Neural progenitor cell (in vitro differentiated cells): ENCODE measurements at places on chromosomes 11 and 22.

DNA sequence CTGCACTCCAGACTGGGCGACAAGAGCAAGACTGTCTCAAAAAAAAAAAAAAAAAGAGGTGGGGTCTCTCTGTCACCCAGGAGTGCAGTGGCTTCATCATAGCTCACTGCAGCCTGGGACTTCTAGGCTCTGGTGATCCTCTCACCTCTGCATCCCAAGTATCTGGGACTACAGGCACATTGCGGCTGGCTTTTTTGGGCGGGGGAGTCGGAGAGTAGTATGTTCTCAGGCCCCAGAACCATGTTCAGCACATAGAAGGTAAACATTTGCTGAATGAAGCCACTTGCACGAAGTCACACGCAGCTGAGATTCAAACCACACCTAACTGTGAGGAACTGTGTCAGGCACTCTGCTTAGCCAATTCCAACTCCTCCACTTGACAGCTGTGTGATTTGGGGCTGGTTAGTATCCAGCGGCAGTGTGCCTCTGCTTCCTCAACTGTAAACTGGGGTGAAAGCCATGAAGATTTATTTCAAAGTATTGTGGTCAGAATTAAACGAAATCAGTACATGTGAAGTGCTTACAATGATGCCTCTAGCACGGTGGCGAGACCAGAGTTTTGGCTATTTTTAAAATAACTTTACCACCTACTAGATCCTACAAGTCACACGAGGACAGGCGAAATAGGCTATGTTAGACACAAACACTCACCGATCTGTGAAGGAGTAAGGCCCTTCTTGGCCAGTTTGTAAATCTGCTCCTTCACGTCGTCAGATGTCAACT is 789 bp downstream of the RPS13 start:
- H3K27me3 ChIP-seq = no peaks in the 10 kb centered on the region
- DNase-seq = no peak
- peak overlapping the region; percentile 40 for H3K27ac ChIP-seq

- H3K27ac ChIP-seq = no peak overlapping the region
- no peak overlapping the region for H3K4me3 ChIP-seq
- H3K36me3 ChIP-seq = no peaks in the 10 kb centered on the region
- no peaks in the 10 kb centered on the region for H3K27me3 ChIP-seq
Observed at GRCh38 chr11:125188021-125188420, 23.5 kb downstream of the PKNOX2 start.

DNA sequence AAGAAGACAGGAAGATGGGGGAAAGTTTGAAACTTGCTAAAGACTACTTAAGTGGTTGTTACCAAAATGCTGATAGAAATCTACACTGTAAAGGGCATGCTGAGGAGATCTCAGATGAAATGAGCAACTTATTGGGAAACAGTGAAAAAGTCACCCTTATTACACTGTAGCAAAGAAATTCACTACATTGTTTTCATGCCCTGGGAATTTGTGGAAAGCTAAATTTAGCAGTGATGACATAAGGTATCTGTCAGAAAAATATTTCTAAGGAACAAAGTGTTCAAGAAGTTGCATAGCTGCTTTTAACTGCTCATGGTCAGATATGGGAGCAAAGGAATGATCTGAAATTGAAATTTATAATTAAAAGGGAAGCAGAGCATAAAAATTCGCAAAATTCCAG is 702.4 kb upstream of the LRRC4C start:
- no peaks in the 10 kb centered on the region for H3K36me3 ChIP-seq
- H3K4me3 ChIP-seq = no peak overlapping the region
- no peak overlapping the region for H3K27ac ChIP-seq
- no peak for DNase-seq

DNA sequence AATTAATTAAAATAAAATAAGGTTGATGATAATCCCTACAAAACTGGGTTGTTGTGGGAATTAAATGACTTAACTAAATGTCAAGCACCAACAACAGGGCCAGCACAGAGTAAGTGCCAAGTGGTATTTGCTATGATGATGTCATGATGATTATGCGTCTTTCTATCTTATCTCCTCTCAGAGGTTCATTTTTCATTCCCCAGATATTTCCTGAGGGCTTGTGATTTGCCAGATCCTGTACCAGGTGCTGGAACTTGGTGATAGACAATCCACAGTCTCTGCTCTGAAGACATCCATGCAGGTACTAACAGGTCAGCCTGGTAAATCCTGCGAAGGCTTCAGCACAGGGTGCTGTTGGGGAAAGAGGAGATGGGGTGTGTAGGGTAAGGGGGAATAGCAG is 8.1 kb upstream of the MYH9 start:
- no peaks in the 10 kb centered on the region for H3K27me3 ChIP-seq
- no peak overlapping the region for H3K4me3 ChIP-seq
- DNase-seq = no peak
- no peaks in the 10 kb centered on the region for H3K36me3 ChIP-seq
- H3K4me1 ChIP-seq = peaks cover 6% of the 10 kb centered on the region
